Fibroblast of skin of scalp (primary cell): ENCODE measurements at places on chromosomes 12 and 14.

GRCh38 chr12:46546634-46547273, 174.2 kb upstream of the SLC38A2 start:
- DNase-seq = no peak

GRCh38 chr14:96362965-96363750, at the start of the genes ATG2B and GSKIP:
Gene ATG2B (minus strand): TSS chr14:96363341. CDS start chr14:96362976, 365 bp downstream.
Gene GSKIP (plus strand): TSS chr14:96363526. CDS start chr14:96382248, 18,722 bp downstream.
- peak; percentile 92 for DNase-seq

GRCh38 chr14:105207460-105207901, 26.4 kb upstream of the NUDT14 start:
- DNase-seq = no peak

DNA sequence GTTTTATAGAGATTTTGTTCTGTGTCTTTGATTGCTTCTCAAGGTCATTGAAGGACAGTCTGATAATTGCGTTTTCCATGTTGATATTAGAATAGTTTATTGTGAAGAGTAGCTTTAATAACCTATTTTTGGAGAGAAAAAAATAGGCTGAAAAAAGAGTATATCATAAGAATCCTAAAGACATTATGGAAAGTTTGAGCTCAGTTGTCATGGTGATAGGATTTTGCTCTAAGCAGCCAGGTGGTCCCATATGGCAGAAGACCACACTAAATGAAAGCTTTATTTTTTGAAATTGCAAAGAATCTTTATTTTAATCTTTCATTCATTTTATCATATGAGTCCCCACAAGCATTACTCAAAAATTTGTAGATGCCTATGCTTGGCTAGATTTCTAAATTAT, 358.9 kb upstream of the NAV3 start:
- no peak for DNase-seq

DNA sequence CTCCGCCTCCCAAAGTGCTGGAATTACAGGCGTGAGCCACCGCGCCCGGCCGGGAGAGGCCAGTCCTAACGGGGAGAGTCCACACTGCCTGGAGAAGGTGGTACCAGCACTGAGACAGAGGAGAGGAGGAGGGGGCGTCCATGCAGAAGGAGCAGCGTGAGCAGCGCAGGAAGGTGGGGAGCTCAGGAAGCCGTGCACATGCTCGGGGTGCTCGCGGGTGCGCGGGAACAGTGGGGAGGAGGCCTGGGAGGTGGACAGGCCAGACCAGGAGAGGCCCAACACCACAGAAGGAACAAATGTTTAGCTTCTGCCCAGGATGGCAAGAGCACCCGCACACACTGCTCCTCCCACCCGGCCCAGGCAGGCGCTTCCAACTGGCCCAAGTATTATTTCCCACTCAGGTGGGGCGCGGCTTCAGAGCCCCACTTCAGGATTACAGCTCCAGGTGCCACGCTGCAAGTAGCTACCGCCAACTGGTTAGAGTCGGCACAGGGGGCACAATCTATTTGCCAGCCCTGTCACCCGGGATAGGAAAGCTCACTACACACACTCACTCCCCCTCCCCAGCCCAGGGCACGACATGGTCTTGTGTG, 80.8 kb upstream of the BCL11B start:
- DNase-seq = no peak

GRCh38 chr14:33611405-33612196, 339.3 kb downstream of the EGLN3 start:
- DNase-seq = peak; percentile 35

DNA sequence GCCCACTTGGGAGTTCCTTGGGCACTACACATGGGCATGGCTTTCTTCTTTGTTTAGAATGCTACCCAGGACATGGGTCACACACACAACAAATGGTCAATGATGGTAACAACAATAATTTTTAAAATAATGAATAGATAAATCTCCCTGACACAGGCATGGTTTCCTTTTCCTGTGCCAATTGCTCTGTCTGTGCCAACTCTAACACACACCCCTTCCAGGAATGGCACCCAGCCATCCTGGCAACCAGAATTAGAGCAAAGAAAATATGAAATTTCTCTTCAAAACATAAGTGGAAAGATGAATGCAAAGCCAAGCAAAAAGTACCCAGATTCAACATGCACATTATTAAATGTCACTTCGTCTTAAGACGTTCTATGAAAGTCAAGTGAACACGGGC, 104.9 kb upstream of the SOX5 start:
- no peak for DNase-seq

DNA sequence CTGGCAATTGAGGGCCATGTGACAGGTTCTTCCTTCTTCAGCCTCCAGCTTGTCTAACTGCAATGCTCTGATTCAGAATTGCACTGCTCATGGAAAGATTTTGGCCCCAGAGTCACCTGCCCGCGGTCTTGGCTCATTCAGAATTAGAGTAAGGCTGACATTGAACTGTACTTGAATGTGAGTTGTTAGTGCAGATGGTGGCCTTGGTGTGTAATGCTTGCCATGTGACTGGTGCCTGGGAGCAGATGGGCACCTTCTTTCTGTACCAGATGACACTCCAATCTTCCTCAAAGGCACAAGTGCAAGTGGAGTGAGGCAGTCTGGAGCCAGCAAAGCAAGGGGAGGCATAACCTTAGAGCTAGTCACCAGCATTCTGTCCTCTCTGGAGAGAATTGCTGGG, 36.5 kb upstream of the ANO4 start:
- DNase-seq = no peak

- DNase-seq = no peak
Observed at GRCh38 chr12:66767536-66767935, 88.7 kb upstream of the GRIP1 start.

DNA sequence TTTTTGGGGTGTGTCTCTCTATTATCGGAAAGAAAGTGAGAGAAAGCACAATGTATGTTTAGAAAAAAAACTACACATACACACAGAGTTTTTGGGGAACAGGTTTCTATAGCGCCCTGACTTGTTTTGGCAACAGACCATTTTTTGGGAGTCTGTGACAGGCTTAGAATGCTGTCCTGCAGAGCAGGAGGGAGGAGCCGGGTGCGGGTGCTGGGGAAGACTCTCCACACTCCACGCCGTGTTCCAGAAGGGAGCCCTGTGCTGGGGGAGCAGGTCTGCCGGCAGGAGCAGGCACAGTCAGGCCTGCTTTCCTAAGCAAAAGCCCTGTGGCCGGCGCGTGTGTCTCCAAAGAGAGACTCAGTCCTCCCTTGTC, 26.5 kb downstream of the CD9 start:
- DNase-seq = no peak

- peak; percentile 82 for DNase-seq
Observed at GRCh38 chr14:37056473-37056872, 115.9 kb downstream of the SLC25A21 start.

- DNase-seq = peak; percentile 95
Observed at GRCh38 chr12:1804545-1805332, 15.6 kb upstream of the LRTM2 start.

DNA sequence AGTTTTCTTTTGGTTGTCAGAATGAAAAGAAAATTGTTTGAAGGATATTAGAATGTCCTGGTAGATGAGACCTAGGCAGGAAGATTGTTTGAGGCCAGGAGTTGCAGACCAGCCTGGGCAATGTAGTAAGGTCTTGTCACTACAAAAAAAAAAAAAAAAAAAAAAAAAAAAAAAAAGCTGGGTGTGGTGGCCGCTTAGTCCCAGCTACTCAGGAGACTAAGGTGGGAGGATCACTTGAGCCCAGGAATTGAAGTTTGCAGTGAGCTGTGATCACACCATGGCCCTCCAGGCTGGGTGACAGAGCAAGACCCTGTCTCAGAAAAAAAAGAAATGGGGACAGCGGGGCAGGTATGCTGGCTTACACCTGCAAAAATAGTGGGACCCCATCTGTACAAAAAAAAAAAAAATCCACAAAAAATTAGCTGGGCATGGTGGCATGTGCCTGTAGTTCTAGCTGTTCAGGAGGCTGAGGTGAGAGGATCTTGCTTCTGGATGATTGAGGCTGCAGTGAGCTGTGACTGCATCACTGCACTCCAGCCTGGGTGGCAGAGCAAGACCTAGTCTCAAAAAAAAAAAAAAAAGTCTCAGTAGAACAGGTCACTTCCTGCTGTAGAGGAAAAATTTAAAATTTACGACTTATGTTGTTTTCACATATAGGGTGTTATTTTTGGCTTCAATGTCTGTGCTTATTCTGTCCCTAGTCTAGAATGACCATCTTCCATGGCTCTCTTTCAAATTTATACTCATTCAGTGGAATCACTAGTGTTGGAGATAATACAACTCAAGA, 70.7 kb downstream of the PPHLN1 start:
- peak; percentile 1 for DNase-seq

DNA sequence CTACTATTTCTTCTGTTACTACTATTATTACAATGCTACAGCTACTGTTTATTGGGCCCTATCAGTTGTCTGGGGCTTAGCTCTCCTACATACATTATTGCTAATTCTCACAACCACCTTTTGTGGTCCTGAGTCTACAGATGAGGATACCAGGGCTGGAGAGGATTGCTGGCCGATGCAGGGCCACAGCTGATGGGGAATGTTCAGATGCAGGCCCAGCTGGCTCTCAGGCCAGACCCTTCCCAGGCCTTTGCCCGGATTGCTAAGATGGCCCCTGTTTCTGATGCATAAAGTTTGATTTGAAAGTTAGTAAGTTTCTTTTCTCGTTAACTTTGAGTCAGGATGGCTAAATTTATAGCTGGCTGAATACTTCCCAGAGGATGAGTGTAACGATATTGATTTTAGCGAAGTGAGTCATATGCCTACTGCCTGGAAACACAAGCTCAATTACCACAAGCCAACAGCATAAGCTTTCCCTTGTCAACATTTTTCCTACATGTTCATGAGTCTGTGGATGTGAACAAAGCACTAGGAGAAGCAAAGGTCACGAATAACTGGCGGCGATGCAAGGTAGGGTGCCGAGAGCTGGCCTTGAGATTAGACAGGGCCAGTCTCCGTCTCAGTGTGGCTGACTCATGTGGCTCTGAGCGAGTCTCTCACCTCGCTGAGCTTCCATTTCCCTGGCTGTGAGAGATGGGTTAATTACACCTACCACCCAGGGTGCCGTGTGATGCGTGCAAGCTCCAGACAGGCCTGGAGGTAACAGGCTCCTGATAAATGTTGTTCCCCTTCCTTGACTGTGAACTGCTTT, 111.0 kb downstream of the BEGAIN start:
- DNase-seq = peak; percentile 90

GRCh38 chr12:13857750-13858149, 123.7 kb downstream of the GRIN2B start:
- no peak for DNase-seq

GRCh38 chr12:128820723-128821432, 2.9 kb downstream of the SLC15A4 start:
- no peak for DNase-seq

DNA sequence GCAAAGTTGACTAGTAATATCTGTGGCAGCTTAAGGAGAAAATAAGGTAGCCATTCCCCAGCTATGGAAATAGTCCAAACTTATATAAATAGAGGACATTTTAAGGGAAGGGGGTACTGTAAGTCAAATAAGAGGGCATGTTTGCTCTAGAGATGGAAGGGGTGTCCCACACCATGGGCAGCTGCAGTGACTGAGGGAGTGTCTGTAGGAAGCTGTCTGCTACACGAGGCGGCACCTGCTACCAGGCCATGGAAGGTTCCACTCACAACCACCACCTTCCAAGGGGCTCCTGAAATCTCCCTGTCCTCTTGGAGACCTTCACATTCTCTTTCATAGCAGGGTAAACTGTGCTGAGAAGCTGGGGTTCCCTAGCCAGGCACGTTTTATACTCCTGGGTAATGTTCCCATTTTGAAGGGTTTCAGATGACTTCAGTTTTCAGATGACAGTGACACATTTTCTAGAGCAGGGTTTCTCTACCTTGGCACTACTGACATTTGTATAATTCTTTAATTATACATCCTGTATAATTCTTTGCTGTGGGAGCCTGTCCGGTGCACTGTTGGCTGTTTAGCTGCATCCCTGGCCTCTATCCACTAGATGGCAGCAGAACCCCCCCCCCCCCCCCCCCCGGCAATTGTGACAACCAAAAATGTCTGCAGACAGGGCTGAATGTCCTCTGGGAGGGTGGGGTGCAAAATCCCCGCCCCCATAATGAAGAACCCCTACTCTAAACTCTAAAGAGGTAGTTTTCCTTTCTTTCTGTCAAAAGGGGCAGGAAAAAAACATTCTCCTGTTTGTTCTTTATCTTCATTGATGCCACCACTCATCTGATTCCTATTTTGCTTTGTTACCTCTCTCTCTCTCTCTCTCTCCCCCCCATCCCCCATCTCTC, 11.6 kb upstream of the SMCO2 start:
- DNase-seq = peak; percentile 31
